ENCODE measurements at places on chromosomes 11 and 22.
A peak's percentile ranks its signal among the peaks of the same experiment; 100 is the strongest.

- no peak for DNase-seq
Observed at GRCh38 chr22:43862074-43862881, at the start of gene SULT4A1. Gene SULT4A1, minus strand, starts transcription at chr22:43862513. Its CDS starts 131 bp downstream, at chr22:43862382.

GRCh38 chr11:3929649-3930048 lies 74.2 kb downstream of the STIM1 start:
- DNase-seq: no peak

GRCh38 chr11:44770401-44770800 lies 43.6 kb downstream of the TSPAN18 start:
- no peak for DNase-seq

DNA sequence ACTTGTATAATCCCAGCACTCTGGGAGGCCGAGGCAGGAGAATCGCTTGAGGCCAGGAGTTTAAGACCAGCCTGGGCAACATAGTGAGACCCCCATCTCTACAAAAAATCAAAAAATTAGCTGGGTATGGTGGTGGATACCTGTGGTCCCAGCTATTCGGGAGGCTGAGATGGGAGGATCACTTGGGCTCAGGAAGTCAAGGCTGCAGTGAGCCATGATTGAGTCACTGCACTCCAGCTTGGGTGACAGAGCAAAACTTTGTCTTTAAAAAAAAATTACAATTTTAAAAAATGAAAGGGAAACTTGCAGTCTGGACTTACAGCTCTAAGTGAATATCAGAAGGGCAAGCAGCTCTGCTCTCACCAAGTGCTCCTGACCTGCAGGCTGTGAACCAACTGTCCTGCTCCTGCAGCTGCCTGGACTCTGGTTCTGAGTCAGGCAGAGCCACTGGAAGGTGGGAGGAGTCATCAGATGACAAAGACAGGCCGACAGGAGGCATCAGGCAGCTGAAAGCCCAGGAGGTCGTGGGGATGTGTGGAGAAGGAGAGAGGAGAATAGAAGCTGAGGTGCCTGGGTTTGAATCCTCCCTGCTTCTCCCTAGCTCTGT lies 9.6 kb downstream of the SMTNL1 start:
- DNase-seq: peak; percentile 67

- DNase-seq: peak; percentile 33
Observed at GRCh38 chr11:127345819-127346459, 345.4 kb upstream of the KIRREL3 start.

GRCh38 chr22:19811211-19811621 lies 43.5 kb downstream of the GNB1L start:
- no peak for DNase-seq

GRCh38 chr22:45627489-45628233 lies 44.0 kb upstream of the ATXN10 start:
- DNase-seq: peak; percentile 26

DNA sequence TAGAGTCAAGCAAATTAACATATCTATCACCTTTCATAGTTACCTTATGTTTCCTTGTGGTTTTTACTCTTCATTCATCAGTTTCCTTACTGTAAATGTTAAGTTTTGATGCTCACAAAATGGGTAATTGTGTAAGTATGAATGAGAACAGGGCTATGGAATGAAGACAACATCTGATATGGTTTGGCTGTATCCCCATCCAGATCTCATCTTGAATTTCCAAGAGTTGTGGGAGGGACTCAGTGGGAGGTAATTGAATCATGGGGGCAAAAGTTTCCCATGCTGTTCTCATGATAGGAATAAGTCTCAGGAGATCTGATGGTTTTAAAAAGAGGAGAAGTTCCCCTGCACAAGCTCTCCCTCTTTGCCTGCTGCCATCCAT lies 107.6 kb downstream of the CCDC34 start:
- peak; percentile 43 for DNase-seq

DNA sequence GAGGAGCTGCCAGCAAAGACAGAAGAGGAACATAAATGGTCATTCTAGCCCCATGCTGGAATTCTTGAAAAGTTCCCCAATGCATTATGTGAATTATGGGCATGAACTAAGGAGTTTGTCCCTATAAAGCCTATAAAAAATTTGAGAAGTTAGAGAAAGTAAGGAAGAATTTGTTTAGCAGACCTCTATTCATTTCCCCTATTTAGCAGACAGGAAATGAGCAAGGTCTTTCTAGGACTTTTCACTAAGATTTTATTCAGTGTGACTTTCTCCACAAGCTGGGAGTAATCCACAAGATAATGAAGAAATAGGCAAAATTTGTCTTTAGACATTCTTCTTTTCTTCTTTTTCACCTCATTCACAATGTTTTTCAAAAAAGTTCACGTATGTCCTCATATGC lies 20.0 kb downstream of the PRRG4 start:
- no peak for DNase-seq

GRCh38 chr11:3225159-3225758 lies 6.6 kb upstream of the MRGPRG start:
- no peak for DNase-seq

DNA sequence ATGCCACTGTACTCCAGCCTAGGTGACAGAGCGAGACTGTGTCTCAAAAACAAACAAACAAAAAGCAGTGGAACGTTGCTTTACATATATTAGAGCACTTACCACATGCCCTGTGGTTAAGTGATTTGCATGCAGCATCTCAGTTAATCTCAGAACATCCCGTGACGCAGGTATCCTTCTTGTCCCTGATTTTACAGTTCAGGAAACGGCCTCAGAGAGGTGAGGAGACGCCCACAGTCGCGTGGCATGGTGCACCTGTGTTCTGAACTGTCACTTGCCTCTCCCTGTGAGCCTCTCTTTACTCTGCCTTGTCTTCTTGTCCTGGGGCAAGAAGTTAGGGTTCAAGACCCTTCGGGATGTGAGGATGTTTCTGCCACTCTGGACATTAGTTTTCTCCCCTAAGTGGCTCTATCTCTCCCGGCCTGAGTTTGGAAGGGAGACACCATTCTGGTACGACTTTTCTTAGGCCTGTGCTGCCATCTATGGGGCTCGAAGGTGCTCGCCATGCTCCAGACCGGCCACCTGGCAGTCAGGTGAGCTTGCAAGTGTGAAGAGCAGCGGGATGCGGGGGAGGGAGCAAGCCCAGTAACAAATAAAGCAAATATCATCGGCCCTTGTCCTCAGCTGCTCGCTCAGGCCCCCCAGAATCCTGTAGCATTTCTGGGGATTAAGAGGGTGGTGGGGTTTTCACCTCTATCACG lies 25.6 kb downstream of the YWHAH start:
- peak; percentile 63 for DNase-seq

DNA sequence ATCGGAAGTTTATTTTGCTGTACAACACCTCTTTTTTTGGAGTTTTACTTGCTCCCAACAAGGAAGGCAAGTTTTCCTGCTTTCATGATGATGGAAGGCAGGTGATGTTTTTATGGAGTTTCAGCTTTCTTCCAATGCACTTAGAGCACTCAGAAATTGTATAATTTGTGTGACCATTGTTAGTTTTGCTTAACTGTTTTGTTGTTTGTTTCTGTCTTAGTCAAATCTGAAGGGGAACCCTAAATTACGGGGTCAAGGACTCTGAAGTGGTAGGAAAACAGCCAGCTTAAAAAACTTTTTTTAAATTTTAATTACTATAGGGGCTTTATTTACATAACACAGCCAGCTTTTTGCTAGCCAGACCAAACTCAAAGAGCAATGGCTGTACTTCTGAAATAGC lies 14.7 kb downstream of the APOL6 start:
- DNase-seq: no peak

DNA sequence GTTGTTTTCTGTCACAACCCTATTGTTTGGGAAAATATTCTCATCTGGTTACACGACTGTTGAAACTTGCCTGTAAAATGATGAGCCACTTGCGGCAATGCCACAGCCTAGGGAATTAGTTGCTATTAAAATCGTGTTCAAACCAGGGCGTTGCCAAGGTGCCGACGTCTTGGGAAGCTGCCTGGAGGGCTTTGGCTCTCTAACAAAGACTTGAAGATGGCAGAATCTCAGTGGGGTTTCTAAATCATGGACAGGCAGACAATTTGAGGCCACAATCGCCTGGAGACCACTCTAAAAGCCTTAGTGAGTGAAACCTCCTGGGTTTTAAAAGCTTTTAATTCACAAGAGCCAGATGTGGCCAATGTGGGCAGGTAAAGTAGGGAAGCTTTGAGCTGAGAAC lies 117.2 kb upstream of the BMAL1 start:
- DNase-seq: no peak
